ENCODE measurements at places on chromosomes 13 and 19.

- DNase-seq: no peak
Observed at GRCh38 chr13:33377411-33377810, 91.9 kb upstream of the STARD13 start.

- no peak for DNase-seq
Observed at GRCh38 chr13:25633093-25633492, 261.3 kb downstream of the ATP8A2 start.

- DNase-seq: no peak
Observed at GRCh38 chr13:78787190-78787589, 128.2 kb upstream of the OBI1 start.

GRCh38 chr13:58302349-58302748 lies 670.8 kb downstream of the PCDH17 start:
- no peak for DNase-seq

GRCh38 chr13:64855506-64855905 lies 2374.6 kb downstream of the PCDH9 start:
- peak; percentile 22 for DNase-seq

DNA sequence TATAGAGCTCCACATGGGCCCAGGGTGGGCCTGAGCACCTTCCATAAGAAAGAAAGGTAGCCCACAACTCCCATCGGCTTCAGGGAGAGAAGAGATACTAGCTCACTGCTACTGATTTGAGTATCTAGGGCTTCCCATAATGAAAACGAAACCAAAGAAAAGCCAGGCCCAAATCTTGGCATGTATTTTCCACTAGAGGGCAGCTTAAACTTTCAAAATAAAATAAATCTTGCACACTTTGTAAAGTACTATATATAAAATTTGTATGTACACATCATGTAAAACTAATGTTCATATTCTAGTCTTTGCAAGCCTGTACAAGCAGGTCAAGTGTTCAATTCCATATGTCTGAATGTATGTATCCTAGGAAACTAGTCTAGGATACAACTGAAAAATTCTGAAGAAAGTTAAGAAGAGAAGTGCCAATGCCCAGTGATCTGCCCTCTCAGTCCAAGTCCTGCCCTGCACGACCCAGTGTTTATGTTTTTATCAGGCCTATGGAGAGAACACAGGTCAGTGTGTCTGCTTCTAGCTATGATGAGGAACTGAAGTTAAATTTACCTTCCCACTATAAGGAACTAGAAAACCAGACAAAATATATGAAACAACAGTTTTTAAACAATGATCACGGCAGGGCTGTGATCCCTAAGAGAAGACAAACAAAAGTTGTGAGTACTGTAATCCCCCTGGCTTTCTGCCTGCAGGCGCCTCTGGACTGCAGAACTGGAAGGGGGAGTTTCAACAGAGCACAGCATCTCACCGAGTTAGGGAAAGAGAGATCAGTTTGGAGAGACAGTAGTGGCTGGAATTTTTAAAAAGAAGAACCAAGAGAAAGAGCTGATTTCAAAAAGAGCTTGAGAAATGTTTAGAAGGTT lies 475.7 kb downstream of the UQCRFS1 start:
- DNase-seq: no peak

- no peak for DNase-seq
Observed at GRCh38 chr13:80560609-80561008, 219.7 kb upstream of the SPRY2 start.

GRCh38 chr13:111534751-111535522 lies 214.5 kb downstream of the TEX29 start:
- DNase-seq: no peak

All from HAP-1 (cell line).